GM12891 (cell line): ENCODE measurements at places on chromosomes 4 and X.

DNA sequence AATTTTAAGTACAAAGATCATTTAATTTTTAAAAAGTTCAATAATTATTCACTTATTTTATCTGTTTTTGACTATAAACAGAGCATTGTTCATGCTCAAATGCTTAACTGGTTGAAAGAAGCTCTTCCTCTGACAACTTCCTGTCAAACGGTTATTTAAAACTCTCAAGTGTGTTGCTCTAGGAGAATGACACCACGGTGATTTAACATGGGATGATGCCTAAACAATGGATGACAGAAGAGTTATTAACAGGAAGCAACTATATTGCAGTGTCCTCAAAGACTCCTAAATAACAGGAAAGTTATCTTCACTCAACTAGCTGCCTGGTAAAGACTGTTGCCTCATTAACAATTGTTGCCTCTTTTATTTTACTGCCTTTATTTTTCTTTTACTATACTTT, 509.6 kb downstream of the PACRGL start:
- no peak for DNase-seq

DNA sequence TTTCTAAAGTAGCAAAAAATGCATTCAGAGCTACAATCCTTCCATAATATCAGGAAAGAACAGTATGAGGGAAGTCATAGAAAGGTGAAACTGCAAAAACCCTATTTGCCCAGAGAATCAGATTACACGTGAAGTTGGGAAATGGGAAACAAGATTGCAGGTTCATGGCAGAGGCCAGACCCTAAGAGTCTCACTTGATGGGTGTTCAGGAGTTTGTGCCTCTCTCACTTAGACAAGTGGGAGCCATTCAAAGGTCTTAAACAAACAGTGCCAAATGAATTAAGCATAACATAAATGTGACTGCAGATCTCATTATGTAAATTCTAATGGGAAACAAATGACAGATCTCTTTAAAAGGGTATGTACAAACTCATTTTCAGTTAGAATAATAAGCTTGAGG, 91.6 kb downstream of the ARAP2 start:
- no peak for DNase-seq

DNA sequence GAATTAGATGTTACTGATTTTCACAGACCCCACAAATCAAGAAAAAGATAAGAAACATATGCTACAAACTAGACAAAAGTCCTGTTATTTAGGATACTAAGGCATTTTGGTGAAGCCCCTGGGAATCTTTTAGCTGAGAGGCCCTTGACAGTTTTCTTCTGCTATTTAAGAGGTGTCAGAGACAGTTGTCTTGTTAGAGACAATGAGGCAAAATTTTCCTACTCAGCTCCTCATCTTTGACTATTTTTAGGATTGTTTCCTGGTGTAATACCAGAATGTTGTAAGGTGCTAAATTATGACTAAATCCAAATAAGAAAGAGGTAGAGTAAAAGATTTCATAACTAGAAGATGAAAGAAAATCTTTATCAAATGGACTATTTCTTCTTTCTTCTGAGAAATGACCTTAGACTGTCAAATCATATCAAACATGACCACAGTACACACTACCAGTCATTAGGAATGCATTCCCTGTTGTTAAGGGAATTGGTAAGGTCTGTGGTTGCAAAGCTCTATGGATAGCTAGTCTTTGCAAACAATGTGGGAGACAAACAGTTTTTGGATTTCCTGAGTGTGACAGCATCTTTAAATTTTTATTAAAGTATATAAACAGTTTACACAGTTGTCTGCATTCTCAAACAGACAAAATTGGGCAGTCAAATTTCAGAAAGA, 926.1 kb downstream of the ADGRL3 start:
- DNase-seq = no peak

DNA sequence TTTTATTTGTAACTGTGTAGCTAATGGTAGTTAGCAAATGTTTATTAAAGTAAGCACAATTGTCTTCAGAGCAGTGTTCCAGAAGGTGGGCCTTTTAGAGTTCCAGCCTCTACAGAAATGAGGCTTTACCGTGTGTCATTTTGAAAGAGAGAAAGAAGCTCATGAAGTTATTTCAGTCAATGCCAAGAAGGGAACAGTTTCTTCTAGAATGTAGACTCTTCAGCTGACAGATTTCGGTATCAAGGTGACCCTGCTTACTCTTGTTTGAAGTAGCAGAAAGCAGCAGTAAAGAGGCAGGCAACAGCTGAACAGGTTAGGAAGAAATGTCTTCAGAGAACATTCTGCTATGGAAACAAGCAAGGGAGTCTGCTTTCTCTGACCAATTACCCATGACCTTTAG, 93.6 kb downstream of the TASL start:
- no peak for DNase-seq

GRCh38 chrX:49840679-49841078, 11.6 kb downstream of the PAGE4 start:
- no peak for DNase-seq

GRCh38 chr4:182339221-182339641, 96.0 kb downstream of the TENM3 start:
- no peak for DNase-seq

DNA sequence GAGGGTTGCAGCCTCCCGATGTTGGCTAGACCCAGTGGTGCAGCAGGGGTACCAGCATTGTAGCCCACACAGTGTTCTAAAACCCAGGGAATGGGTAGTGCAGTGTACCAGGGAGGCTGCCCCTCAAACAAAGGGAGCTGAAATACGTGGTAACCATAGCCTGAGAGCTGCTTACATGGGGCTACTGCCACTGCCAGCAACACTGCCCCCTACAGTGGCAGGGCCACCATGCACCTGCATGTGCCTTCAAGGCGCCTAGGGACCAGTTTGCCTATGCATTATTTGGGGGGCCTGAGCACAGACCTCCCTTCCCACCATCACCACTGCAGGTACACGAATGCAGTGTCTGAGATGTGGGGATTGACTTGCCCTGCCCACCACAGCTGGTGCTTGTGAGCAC, 21.0 kb upstream of the BMP15 start:
- no peak for DNase-seq

DNA sequence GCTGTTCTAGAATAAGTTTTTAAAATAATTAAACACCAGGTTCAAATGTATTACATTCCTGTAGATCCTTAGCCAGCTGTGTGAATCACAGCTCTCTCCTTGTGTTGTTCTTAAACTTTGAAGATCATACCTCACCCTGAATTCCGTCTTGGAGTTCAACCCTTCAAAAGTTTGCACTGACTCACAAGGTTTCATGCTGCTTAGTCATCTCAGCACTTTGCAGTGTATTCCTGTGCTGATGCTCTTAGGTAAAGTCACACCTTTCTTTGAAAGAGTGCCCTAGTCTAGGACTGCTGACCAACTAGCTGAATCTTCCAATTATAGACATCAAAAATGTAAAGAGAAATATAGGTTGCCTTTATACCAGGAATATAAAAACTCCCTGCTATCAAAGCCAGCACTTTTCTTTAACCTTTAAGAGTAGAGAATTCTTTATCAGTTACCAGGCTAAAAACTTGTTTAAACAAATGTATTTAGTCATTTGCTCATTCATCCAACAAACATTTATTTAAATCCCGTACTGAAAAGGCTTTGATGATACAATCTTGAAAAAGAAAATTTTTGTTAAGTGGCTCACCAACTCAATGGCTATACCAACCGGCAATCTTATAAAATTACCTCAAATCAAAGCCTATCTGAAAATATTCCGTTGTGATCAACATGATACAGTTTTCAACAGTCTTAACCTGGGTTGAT, 169.7 kb downstream of the RAP1GDS1 start:
- DNase-seq = no peak

GRCh38 chrX:119407681-119408080, 8.5 kb downstream of the SLC25A43 start:
- no peak for DNase-seq

- DNase-seq = no peak
These were observed 2.2 kb downstream of the TECRL start for GRCh38 chr4:64407000-64407399.

GRCh38 chr4:86015412-86016350, 344.2 kb downstream of the MAPK10 start:
- no peak for DNase-seq

DNA sequence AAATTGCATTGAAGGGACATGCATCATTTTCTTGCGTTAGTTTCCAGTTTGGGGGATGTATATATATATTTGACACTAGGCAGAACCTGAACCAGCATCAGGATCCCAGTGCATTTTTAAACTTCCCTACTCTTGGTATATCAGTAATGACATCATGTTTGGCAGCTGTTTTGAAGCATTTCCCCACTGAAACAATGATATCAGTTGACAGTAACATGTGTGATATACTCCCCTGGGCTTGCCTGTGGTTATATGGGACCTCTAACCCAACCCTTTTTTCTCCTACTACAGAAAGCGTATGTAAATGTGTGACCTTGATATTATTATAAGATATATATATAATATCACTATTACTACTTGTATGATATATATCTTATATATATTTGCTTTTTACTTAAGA, 225.9 kb upstream of the CASK start:
- DNase-seq = no peak

- no peak for DNase-seq
These were observed 167.7 kb downstream of the DCAF12L2 start for GRCh38 chrX:125998432-125998831.

DNA sequence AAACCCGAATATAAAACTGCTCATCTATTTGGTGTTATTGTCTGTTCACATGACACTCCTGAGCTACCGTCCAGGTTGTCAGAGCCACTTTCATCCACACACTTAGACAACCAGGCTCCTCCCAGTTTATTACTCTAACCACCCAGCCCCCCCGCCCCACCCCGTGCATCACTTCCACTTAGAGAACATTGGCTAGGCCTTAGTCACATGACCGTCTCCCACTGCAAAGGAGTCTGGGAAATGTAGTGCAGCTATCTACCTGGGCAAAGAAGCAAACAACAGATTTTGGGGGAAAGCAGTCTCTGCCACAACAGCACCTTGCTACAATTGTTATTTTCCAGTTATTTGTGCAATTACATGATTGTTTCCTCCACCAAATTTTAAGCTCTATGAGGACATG, 57.6 kb upstream of the RBPJ start:
- no peak for DNase-seq

DNA sequence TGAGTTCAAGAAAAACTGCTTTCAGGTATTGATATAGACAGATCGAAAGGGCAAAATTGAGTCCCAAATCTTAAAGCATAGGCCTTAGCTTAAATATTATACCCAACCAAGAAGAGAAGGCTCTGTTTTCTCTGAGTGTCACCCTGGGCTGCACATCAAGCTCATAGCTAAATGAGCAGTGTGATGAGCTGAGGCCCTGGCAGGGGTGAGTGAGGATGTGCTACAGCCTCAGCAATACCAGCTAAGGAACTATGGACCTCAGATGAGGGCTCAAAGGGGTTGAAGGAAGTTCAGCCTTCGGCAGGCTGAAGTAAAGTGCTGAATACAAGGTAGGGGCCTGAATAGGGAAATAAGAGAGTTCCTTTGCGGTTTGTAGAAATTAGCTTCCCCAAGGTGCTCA, 79.3 kb downstream of the FAM114A1 start:
- DNase-seq = no peak

GRCh38 chr4:100421361-100421978, 96.4 kb downstream of the EMCN start:
- no peak for DNase-seq

GRCh38 chr4:163878336-163879121, 384.0 kb downstream of the TMA16 start:
- no peak for DNase-seq

GRCh38 chr4:93960916-93961315, 132.4 kb downstream of the ATOH1 start:
- DNase-seq = no peak

GRCh38 chr4:153560908-153561307, 94.7 kb downstream of the TMEM131L start:
- DNase-seq = no peak

GRCh38 chr4:149353241-149353640, 462.4 kb downstream of the IQCM start:
- no peak for DNase-seq

DNA sequence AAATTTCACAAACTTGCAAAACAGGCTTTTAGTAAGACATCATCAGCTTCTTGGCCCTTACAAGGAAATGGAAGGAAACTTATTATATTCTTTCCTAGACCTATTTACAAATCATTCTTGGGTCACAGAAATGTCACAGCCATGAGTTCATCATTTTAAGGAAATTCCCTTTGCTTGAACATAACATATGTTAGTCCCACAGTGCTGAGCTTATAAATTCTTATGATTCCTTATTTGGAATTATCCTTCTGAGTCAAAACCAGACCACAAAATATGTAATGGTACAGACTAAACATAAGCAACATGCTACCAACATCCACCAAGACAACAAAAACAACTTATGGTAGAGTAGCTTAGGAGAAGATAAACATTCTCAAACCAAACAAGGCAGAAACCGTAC, 236.9 kb upstream of the CTSO start:
- no peak for DNase-seq

DNA sequence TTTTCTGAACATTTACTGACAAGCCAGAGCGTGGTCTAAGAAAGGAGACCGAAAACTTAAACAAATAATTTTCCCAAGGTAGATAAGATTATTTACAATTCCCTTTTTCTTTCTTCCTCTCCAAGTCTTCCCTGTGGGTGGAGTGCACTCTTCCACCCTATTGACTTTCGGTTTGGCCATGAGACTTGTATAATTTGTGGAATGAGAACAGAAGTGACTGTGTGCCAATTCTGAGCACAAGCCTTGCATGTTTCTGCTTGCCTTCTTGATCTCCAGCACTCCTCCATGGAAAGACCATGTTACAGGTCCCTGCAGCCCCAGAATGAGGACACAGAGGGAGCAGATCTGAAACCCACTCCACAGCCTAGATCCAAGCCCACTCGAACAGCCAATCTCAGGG, 150.0 kb upstream of the HPGD start:
- DNase-seq = no peak

DNA sequence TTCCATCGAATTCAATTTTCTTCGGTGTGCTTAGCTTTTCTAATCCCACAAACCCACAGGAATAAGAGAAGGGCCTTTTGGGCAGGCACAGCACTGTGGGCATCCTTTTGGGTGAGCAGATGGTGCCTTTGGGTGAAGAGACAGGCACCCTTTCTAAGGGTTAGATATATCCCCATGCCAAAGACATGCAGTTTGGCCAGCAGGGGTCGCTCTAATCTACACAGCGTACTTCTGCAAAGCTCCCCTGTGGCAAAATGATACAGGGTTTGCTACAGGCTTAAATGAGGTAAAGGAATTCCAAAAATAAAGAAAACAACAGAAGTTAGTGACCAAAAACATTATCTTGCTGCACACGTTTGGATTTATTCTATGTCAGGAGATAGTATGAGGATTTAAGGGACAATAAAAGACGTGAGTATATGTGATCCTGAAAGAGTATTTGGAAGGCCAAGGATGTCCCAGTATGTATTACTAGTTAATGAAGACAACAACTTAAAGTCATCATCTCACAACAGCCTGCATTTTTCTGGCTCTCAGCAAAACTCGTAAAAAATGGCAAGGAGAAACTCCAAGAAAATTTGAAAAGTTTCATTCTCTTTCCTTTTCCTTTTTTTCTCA, 49.5 kb downstream of the PHEX start:
- no peak for DNase-seq
